Spinal cord (tissue), 10 donors: ENCODE measurements at places on chromosomes 12 and 14. TPM values are rescaled to one million over a fixed set of nuclear protein-coding genes. Genes with fewer than 3 reads are reported as not detected.
A peak's percentile ranks its signal among the peaks of the same experiment; 100 is the strongest.

RERG gene
- total RNA-seq: 6.6 TPM

MON2 gene
- 42.9 TPM for total RNA-seq

ITGB7 gene
- total RNA-seq: 0.61 TPM

ARHGAP9 gene
- total RNA-seq: 4.8 TPM

CARMIL3 gene
- 11.9 TPM for total RNA-seq

C12orf50 gene
- not detected for total RNA-seq

HOXC11 gene
- 1.5 TPM for total RNA-seq

GRCh38 chr12:32669584-32669983, 9.5 kb upstream of the DNM1L start:
- H3K27me3 ChIP-seq: no peaks in the 10 kb centered on the region
- no peak overlapping the region for H3K27ac ChIP-seq
- H3K4me1 ChIP-seq: no peaks in the 10 kb centered on the region
- no peaks in the 10 kb centered on the region for H3K36me3 ChIP-seq
- H3K4me3 ChIP-seq: no peak overlapping the region

- no peak for DNase-seq
- H3K36me3 ChIP-seq: peaks cover 2% of the 10 kb centered on the region
- peak within 1 kb of the TSS; percentile 16 for H3K4me3 ChIP-seq
- peaks cover 19% of the 10 kb centered on the region for H3K4me1 ChIP-seq
- H3K27me3 ChIP-seq: peaks cover 50% of the 10 kb centered on the region
Measured at GRCh38 chr14:102922490-102923200, at the start of gene AMN. Gene AMN, plus strand, starts transcription at chr14:102922663. Its CDS starts 26 bp downstream, at chr14:102922689.

DNA sequence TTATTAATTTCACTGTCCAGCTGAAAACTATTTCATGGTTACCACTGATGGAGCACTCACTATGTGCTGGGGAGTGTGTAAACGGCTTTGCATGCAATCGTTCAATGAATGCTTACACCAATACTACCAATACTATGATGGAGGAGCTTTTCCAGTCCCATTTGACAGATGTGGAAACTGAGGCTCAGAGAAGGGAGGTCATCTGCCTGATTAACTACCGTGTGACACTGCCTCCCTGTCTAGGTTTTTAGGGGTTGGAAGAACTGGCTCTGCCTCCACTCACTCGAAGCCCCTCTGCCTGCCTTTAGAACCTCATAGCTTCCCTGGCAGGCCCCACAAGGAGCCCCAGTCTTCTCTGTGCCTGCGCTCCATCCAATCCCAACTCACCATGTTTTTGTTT, 11.9 kb downstream of the MSI1 start:
- no peak for DNase-seq
- H3K36me3 ChIP-seq: peaks cover 85% of the 10 kb centered on the region
- H3K27me3 ChIP-seq: no peaks in the 10 kb centered on the region

- DNase-seq: no peak
- no peaks in the 10 kb centered on the region for H3K36me3 ChIP-seq
- no peak overlapping the region for H3K4me3 ChIP-seq
- H3K27ac ChIP-seq: no peak overlapping the region
- no peaks in the 10 kb centered on the region for H3K27me3 ChIP-seq
- H3K4me1 ChIP-seq: peaks cover 9% of the 10 kb centered on the region
Measured at GRCh38 chr14:63273129-63273528, 45.6 kb downstream of the GPHB5 start.

DNA sequence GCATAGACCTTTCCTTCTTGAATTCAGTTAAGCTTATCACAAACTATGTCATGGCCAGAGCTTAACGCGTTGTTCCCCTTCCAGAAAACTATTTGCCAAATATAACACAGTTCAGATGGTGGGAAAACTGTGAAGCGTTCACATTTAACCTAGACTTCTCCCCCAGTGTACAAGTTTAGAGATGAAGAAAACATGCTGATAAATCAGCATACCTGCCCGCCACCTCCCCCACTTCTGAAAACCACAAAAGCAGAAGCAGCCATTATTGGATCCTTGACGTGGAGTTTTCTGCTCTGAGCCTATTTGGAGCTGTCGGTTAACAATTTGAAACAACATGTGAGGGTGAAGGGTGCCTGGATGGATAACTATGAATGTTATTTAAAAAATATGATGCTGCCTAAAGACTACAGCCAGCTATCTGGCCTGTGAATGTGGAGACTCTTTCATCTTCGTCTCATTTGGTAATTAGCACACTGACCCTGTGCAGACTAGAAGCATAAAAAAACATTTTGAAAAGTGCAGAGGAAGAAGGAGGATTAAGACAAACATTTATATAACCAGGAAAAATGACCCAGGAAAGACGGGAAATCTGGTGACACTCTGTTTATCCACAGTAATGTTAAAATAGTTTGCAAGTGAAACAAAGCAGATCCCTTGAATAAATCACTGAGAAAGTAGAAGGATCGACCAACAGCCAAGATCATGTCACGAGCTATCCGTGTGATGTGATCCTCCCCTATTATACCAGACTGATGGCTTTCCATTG, 408.2 kb downstream of the AEBP2 start:
- no peak for DNase-seq
- no peaks in the 10 kb centered on the region for H3K4me1 ChIP-seq
- no peaks in the 10 kb centered on the region for H3K36me3 ChIP-seq
- H3K4me3 ChIP-seq: no peak overlapping the region
- no peak overlapping the region for H3K27ac ChIP-seq

DNA sequence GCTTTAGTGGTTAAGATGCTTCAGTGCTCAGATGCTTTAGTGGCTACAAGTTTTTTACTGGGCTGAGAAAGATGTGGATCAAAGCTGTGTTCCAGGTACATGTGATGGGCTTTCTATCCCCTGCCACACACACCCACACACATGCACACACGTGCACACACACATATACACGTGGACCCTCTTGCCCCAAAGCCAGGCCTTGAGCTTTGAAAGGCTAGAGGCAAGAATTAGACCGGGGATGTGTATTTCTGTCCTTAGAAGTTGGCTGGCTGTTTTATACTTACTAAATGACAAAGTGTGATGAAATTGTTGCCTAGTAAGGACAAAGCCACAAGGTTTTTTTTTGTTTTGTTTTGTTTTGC, 376.5 kb downstream of the C12orf75 start:
- H3K4me3 ChIP-seq: no peak overlapping the region
- H3K27me3 ChIP-seq: no peaks in the 10 kb centered on the region
- H3K36me3 ChIP-seq: no peaks in the 10 kb centered on the region
- DNase-seq: no peak
- H3K4me1 ChIP-seq: peaks cover 5% of the 10 kb centered on the region

DNA sequence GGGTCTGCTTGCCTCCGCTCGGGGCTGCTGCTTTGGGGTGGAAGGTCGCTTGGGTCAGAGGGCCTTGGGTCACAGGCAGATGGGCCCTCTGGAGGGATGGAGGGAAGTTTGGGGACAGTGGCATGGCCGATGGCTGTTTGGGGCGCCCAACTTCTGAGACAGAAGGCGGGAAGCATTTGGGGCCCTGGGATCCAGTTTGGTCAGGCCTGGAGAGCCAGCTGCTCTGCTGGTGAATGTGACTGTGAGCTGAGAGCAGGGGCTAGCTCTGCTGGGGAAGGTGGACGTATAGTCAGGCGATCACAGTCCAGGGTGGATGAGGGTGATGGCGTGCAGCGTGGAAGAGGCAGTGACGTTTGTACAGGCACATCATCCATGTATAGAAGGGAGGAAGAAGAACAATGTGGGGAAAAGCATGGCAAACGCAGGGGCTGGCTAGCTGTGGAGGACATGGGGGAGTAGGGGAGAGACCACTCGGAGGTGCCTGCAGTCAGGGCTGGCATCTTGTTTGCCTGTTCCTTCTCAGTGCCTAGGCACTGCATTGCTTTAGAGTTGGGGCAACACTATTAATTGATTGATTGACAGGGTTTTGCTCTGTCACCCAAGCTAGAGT, 57.5 kb downstream of the TSPAN9 start:
- no peak for DNase-seq
- no peak overlapping the region for H3K4me3 ChIP-seq
- H3K27me3 ChIP-seq: no peaks in the 10 kb centered on the region
- H3K36me3 ChIP-seq: no peaks in the 10 kb centered on the region

DNA sequence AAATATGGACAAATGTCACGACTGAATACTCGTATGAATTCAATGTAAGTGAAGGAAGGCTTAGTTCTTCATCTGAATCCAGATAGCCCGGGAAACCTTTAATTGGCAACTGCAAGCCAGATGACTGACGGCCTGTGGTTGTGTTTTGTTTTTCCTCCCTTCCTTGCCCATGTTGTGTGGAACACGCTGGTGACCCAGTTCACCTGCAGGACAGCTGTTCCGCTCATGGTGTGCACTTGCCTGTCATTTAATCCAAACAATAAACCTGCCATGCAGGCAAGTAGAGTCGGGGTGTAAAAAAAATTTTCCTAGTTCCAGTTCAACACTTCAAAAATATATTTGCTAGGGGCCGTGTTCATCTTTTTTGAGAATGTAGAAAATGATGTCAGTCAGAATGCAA, 88.0 kb downstream of the TMEM132D start:
- DNase-seq: no peak
- no peaks in the 10 kb centered on the region for H3K4me1 ChIP-seq
- peaks cover 4% of the 10 kb centered on the region for H3K36me3 ChIP-seq
- H3K27me3 ChIP-seq: no peaks in the 10 kb centered on the region
- no peak overlapping the region for H3K27ac ChIP-seq

DNA sequence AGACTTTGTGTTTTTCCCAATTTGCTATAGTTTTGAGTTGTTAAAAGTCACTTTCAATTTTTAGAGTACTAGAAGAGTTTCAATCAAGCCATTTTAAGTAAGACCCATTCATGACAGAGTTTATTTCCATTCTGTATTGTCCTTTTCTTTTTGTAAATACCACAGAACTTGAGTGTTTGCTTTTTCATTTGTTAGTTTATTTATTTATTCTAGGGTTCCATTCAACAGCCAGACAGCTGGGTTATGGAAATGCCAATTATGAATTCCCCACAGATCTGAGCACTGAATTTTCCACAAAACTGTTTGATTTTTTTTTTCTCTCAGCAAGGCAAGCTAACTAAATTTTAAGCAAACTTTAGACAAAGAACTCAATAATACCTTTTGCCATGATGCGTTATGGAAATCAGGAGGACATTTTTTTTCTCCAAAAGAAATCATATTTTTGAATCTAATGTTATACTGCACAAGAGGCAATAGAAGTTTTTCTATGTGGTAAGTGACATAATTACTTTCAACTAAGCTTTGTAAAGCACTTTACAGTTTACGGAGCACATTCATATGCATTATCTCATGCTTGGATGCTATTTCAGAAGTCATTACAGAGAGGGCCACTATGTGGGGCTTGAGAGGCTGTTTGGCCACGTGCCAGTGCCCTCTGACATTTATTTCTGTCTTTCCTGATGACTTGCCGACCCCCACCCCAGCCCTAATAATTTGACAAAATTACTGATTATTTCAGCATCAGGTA, 181.5 kb downstream of the VRK1 start:
- no peak for DNase-seq
- H3K36me3 ChIP-seq: no peaks in the 10 kb centered on the region
- no peaks in the 10 kb centered on the region for H3K4me1 ChIP-seq
- H3K27me3 ChIP-seq: no peaks in the 10 kb centered on the region
- no peak overlapping the region for H3K27ac ChIP-seq

- no peak for DNase-seq
- H3K4me3 ChIP-seq: no peak overlapping the region
- H3K27ac ChIP-seq: no peak overlapping the region
- no peaks in the 10 kb centered on the region for H3K36me3 ChIP-seq
- H3K27me3 ChIP-seq: no peaks in the 10 kb centered on the region
- peaks cover 11% of the 10 kb centered on the region for H3K4me1 ChIP-seq
Measured at GRCh38 chr14:100063314-100063941, 1.8 kb upstream of the EVL start.

GRCh38 chr14:96824283-96824682, 27.1 kb downstream of the VRK1 start:
- H3K36me3 ChIP-seq: no peaks in the 10 kb centered on the region
- no peak for DNase-seq
- no peak overlapping the region for H3K27ac ChIP-seq
- H3K4me1 ChIP-seq: no peaks in the 10 kb centered on the region
- no peaks in the 10 kb centered on the region for H3K27me3 ChIP-seq

- no peak overlapping the region for H3K27ac ChIP-seq
- no peaks in the 10 kb centered on the region for H3K36me3 ChIP-seq
- no peaks in the 10 kb centered on the region for H3K4me1 ChIP-seq
- DNase-seq: no peak
- H3K4me3 ChIP-seq: no peak overlapping the region
Measured at GRCh38 chr14:39863441-39863840, 431.2 kb upstream of the FBXO33 start.

GRCh38 chr14:68362846-68363245, 430.0 kb downstream of the ZFP36L1 start:
- H3K4me3 ChIP-seq: no peak overlapping the region
- H3K4me1 ChIP-seq: peaks cover 46% of the 10 kb centered on the region
- no peaks in the 10 kb centered on the region for H3K36me3 ChIP-seq
- H3K27me3 ChIP-seq: no peaks in the 10 kb centered on the region
- H3K27ac ChIP-seq: peak overlapping the region; percentile 98
- no peak for DNase-seq

GRCh38 chr14:51453869-51454268, 197.8 kb upstream of the FRMD6 start:
- DNase-seq: no peak
- H3K4me1 ChIP-seq: peaks cover 4% of the 10 kb centered on the region
- no peak overlapping the region for H3K27ac ChIP-seq

DNA sequence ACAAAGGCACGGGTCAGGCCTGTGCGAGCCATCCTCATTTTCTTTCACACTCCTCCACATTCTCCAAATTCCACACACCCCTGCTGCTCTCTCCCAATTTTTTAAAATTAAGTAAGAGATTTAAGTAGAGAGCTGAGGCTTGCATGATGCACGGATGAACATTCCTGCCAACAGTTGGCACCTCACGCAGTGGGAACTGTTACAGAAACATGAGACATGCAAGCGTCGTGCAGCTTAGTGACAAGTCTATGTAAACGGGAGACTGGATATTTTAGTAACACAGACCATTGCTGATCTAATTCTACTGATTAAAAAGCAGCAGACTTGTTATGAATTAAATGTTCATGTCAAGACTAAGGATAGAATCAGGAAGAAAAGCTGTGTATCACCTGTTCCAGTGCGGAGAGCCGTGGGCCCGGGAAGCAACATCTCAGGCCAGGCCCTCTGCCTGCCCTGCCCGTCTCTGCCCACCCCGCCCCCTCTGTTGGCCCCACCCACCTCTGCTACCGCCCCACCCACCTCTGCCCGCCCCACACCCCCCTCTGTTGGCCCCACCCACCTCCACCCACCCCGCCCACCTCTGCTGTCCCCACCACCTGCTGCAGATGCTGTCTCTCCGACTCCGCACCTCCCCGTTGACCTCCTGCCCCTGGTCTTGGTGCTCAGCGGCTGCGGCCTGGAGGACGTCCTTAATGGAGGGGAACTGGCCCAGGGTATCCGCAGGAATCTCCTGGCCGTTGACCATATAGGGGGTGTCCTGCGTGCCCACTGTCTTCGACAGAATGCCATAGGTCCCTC, 21.2 kb downstream of the GOLGA3 start:
- no peak overlapping the region for H3K4me3 ChIP-seq
- peaks cover 88% of the 10 kb centered on the region for H3K36me3 ChIP-seq
- no peak overlapping the region for H3K27ac ChIP-seq
- no peaks in the 10 kb centered on the region for H3K27me3 ChIP-seq

GRCh38 chr12:115572440-115572839, 705.1 kb downstream of the MED13L start:
- no peak overlapping the region for H3K4me3 ChIP-seq
- H3K36me3 ChIP-seq: no peaks in the 10 kb centered on the region
- peaks cover 8% of the 10 kb centered on the region for H3K4me1 ChIP-seq
- H3K27ac ChIP-seq: no peak overlapping the region
